ENCODE measurements at places on chromosomes 2 and 18. TPM values are rescaled to one million over a fixed set of nuclear protein-coding genes. Genes with fewer than 3 reads are reported as not detected.

DNA sequence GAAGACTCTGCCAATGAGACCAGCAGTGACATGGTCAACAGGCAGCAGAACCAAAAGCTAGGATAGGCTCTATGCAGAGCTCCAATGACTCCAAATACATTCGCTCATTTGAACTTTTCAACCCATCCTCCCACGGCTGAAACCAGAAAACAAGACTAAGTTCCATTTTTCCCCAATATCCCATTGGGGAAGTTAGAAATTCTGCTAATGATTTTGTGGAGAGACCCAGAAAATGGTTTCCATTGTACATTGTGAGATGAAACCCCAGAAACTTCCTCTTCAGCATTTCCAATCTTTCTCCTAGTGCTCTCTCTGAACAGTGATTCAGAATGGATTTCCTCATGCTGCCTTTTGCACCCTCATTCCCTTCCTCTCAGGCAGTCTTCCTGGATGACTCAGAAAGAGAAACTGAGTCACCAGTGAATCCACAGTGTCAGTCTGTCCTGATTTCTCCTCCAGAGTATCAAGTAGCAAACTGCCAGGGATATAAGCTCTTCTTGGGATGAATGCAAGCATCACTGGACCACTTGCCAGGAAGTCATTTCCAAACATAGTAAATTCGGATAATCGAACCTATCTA lies 467.7 kb upstream of the ID2 start:
- DNase-seq, result no peak
- no peaks in the 10 kb centered on the region for H3K36me3 ChIP-seq
- no peak overlapping the region for H3K4me3 ChIP-seq
- no peak overlapping the region for H3K27ac ChIP-seq
- no peaks in the 10 kb centered on the region for H3K4me1 ChIP-seq
- H3K27me3 ChIP-seq, result no peaks in the 10 kb centered on the region

DNA sequence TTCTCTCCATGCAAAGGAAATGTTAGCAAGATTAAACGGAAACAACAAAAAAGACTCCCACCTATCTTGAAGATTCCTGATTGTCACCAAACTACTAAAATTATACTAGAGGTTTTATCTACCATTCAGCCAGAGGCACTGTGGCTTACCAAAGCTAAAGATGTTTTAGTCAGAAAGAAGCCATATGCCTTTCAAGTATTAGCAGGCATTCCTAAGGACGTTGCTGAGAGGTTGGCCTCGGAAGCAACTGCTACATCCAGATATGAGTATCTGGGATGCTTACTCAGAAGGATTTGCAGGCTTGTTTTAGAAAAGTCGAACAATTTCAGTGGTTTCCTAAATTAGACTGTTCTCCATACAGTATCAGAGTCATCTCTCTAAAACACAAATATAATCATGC lies 88.3 kb upstream of the UBE2E3 start:
- H3K27me3 ChIP-seq, result no peaks in the 10 kb centered on the region
- no peak overlapping the region for H3K27ac ChIP-seq
- H3K4me3 ChIP-seq, result no peak overlapping the region
- H3K4me1 ChIP-seq, result no peaks in the 10 kb centered on the region
- no peak for DNase-seq
- no peaks in the 10 kb centered on the region for H3K36me3 ChIP-seq

GRCh38 chr2:45781464-45781811 lies 130.0 kb downstream of the PRKCE start:
- H3K4me1 ChIP-seq, result no peaks in the 10 kb centered on the region
- no peaks in the 10 kb centered on the region for H3K36me3 ChIP-seq
- H3K27me3 ChIP-seq, result no peaks in the 10 kb centered on the region
- no peak overlapping the region for H3K27ac ChIP-seq

DNA sequence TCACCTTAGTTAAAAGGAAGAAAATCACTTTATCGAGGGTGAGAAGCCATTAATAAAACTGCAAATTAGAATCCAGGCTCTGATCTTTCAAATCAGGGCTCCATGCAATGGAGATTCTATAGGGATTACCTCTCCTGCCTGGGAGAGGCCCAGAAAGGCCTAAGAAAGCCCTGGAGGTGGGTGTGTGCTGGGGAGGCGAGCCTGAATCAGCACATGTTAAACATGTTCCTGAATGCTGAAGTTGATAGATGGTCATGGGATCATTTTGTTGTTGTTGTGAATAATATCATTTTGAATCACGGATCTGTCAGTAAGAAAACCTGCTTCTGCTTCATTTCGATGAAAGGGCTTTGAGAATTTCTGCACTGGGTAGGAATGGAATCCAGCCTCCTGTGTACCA lies 254.3 kb downstream of the ACKR3 start:
- H3K4me1 ChIP-seq, result peaks cover 37% of the 10 kb centered on the region
- DNase-seq, result no peak
- no peaks in the 10 kb centered on the region for H3K36me3 ChIP-seq
- no peak overlapping the region for H3K27ac ChIP-seq
- H3K27me3 ChIP-seq, result no peaks in the 10 kb centered on the region
- H3K4me3 ChIP-seq, result no peak overlapping the region

DNA sequence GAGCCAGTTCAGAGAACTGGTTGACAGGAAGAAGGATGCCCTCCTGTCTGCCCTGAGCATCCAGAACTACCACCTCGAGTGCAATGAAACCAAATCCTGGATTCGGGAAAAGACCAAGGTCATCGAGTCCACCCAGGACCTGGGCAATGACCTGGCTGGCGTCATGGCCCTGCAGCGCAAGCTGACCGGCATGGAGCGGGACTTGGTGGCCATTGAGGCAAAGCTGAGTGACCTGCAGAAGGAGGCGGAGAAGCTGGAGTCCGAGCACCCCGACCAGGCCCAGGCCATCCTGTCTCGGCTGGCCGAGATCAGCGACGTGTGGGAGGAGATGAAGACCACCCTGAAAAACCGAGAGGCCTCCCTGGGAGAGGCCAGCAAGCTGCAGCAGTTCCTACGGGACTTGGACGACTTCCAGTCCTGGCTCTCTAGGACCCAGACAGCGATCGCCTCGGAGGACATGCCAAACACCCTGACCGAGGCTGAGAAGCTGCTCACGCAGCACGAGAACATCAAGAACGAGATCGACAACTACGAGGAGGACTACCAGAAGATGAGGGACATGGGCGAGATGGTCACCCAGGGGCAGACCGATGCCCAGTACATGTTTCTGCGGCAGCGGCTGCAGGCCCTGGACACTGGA lies 92.5 kb upstream of the EML6 start:
- H3K4me1 ChIP-seq, result peaks cover 37% of the 10 kb centered on the region
- peaks cover 41% of the 10 kb centered on the region for H3K36me3 ChIP-seq
- DNase-seq, result no peak
- H3K27me3 ChIP-seq, result no peaks in the 10 kb centered on the region

DNA sequence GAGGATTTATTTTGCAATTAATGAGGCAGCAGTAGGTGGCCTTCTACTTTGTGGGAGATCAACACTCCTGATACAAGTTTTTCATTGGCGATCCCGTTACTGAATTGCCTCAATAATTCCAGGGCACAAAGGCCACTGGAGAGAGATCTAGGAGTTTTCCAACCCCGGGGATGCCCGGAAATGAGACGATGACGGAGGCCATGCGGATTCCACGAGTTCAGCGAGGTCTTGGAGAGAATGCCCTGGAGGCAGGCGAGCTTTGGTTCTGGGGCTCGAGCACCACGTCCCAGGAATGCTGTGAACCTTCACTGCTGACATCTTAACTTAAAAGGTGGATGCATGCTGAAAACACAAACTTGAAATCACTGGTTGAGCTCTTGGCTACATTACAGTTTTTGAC lies 74.2 kb downstream of the LDLRAD4 start:
- no peaks in the 10 kb centered on the region for H3K4me1 ChIP-seq
- peaks cover 2% of the 10 kb centered on the region for H3K27me3 ChIP-seq
- DNase-seq, result no peak
- no peaks in the 10 kb centered on the region for H3K36me3 ChIP-seq

- no peaks in the 10 kb centered on the region for H3K27me3 ChIP-seq
- no peak overlapping the region for H3K4me3 ChIP-seq
- H3K4me1 ChIP-seq, result peaks cover 15% of the 10 kb centered on the region
- no peak overlapping the region for H3K27ac ChIP-seq
- DNase-seq, result no peak
Observed at GRCh38 chr2:54546923-54547720, 91.0 kb downstream of the SPTBN1 start.

DNA sequence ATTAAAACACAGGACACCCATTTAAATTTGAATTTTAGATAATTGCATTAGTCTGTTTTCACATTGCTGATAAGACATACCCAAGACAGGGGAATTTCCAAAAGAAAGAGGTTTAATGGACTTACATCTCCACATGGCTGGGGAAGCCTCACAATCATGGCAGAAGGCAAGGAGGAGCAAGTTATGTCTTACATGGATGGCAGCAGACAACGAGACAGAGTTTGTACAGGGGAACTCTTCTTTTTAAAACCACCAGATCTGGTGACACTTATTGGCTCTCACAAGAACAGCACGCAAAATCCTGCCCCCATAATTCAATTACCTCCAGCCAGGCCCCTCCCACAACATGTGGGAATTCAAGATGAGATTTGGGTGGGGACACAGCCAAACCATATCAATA lies 79.8 kb upstream of the SMAD2 start:
- no peaks in the 10 kb centered on the region for H3K36me3 ChIP-seq
- H3K27ac ChIP-seq, result no peak overlapping the region
- H3K4me3 ChIP-seq, result no peak overlapping the region
- peaks cover 12% of the 10 kb centered on the region for H3K4me1 ChIP-seq

GRCh38 chr2:8576525-8577167 lies 105.2 kb upstream of the ID2 start:
- no peaks in the 10 kb centered on the region for H3K4me1 ChIP-seq
- no peak overlapping the region for H3K27ac ChIP-seq
- H3K4me3 ChIP-seq, result no peak overlapping the region
- DNase-seq, result no peak

GRCh38 chr18:49305688-49306336 lies 154.6 kb downstream of the DYM start:
- H3K27ac ChIP-seq, result no peak overlapping the region
- no peaks in the 10 kb centered on the region for H3K36me3 ChIP-seq
- no peak for DNase-seq
- no peak overlapping the region for H3K4me3 ChIP-seq
- H3K27me3 ChIP-seq, result no peaks in the 10 kb centered on the region
- peaks cover 10% of the 10 kb centered on the region for H3K4me1 ChIP-seq

DNA sequence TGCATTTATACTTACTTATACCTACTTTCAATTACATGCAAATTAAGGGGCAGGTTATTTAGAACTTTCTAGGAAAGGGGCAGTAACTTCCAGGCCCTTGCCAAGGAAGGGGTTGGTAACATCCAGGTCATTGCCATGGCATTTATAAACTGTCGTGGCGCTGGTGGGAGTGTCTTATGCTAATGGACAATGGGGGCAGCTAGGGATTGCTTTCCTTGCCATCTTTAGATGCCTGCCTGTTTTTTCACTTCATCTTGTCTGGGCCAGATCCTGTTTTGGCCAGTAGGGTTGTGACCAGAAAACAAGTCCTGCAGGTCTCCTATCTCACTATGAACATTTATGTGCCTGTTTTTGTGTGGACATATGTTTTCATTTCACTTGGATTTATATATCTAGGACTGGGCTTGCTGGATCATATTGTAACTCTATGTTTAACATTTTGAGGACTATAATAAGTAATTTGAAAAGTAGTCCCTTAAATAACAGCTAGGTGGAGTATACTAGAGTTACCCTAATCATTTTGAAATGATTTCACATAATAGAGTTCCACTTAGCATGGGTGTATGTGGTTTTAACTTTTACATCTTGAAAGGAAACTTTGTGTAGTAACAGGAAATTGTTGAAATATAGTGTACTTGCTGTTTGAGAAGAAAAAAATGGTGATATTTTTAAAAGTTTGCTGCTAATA lies 56.1 kb downstream of the LCLAT1 start:
- no peaks in the 10 kb centered on the region for H3K4me1 ChIP-seq
- no peaks in the 10 kb centered on the region for H3K36me3 ChIP-seq
- no peak overlapping the region for H3K27ac ChIP-seq
- peak; percentile 12 for DNase-seq

DNA sequence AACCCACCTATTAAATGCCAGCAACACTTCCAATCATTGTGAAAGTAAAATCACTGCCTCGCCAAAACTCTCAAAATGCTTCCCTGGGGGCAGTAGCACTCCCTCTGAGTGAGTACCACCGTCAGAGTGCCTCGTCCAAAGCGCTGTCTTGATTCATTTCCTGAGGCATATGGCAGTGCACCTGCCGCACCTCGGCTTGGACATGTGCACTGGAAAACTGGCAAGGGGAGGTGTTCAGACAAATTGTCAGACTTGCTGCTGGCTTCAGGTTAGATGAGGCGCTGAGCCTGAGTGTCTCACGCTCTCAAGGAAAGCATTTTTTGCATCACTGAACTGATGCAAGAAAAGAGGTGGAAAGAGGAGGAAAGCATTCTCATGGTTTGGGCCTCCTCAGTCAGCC lies 132.8 kb downstream of the ATL2 start:
- no peak overlapping the region for H3K27ac ChIP-seq
- no peaks in the 10 kb centered on the region for H3K4me1 ChIP-seq
- H3K36me3 ChIP-seq, result no peaks in the 10 kb centered on the region
- H3K4me3 ChIP-seq, result no peak overlapping the region
- DNase-seq, result no peak
- H3K27me3 ChIP-seq, result no peaks in the 10 kb centered on the region

DNA sequence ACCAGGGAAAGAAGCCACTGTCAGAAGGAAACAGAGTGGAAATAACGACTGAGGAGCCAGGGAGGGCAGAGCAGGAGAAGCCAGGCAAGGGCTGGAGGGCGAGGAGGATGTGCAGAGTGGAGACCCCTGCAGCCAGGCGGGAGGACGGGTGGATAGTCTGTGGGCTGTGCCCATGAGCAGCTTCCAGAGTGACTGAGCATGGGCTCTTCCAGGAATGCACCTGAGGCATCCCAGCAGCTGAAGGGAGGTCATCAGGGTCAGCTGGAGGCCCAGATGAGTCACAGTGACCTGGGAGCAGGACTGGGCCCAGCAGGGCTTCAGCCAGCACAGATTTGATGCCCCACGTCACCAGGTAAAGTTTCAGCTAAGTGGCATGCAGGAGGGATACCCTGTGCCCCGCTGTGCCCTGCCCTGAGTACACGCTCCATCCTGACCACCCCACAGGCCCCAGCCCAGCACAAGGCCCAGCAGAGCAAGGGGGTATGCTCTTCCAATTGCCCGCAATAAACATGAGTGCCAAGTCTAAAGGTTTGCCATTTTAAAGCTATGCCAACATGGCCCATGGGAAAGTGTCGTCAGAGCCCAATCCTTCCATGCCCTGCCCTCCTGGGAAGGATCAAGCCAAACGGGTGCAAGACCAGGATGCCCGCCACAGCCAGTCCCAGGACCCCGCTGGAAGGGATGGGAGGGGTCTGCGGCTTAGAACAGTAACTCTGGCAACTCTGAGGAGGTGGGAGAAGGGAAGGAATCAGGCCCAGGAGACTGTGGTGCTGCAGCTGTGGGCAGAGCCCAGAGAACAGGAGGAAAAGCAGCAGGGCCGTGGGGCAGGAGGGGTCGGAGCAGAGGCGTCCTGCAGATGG lies 85.7 kb downstream of the SEPTIN10 start:
- H3K4me3 ChIP-seq, result no peak overlapping the region
- no peaks in the 10 kb centered on the region for H3K4me1 ChIP-seq

The KATNAL2 gene
- total RNA-seq, result 1.3 TPM

The WNT6 gene
- total RNA-seq, result not detected

The TMEM200C gene
- total RNA-seq, result 0.07 TPM

Data from endothelial cell of umbilical vein (primary cell).